Activated naive CD4-positive, alpha-beta T cell treated with anti-CD3 and anti-CD28 coated beads, Interleukin-2, amount 50 U/mL, for 16 hours (primary cell): ENCODE measurements at places on chromosomes 5 and 9.

DNA sequence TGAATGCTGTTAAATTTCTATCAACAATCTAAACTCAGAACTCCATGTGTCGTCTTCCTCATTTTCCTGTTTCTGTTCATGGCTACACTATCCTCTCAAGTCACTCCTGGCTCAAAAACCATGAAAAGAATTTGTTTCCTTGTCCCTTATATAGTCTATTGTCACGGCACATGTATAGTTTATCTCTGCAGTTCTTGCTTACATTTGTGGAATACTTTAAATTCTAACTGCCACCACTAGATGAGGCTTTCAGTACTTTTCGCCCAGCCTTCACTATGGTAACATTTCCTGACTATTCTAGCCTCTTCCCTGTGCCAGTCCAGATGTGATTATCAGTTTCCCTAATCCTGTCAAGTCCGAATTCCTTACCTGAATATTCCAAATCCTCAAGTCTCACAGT, 34.6 kb downstream of the PKD2L2 start:
- no peak for DNase-seq

- no peak for DNase-seq
Measured at GRCh38 chr9:111458139-111459009, 25.8 kb downstream of the ECPAS start.

- no peak for DNase-seq
Measured at GRCh38 chr9:127524373-127524772, 73.1 kb downstream of the LRSAM1 start.

DNA sequence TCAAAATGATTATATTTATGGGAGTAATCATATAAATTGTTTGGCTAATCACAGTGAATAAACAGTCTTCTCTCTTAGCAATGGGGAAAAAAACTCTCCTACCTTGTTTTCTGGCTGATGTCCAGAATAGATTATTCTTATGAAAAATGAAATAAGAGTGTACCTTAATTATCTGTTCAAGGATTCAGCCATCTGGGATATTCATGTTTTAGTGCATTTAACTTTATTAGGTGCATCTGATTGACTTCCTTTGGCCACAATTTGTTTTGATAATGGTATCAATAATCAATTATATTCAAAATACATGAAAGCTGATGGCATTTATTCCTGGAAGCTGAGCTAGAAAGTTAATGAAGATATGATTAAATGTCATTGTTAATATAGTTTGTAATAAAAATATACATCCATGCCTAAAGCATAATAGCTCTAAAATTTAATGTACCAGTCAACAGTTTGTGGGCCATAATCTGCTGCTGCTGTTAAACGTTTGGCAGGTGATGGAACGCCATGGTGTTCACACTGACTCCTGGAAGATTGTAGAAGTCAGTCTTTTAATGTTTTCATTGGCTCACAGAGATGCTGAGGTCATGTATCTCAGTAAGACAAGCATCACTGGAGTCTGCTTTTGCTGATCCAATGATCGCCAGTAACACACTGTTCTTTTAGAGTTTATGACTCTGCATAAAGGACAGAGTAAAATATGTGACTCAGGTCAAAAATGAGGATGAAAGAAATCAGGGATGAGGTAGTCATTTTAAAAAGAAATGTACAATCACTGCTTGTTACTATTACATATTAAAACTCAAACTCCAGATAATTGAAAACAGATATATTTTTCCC, 105.8 kb downstream of the ISL1 start:
- DNase-seq = no peak

DNA sequence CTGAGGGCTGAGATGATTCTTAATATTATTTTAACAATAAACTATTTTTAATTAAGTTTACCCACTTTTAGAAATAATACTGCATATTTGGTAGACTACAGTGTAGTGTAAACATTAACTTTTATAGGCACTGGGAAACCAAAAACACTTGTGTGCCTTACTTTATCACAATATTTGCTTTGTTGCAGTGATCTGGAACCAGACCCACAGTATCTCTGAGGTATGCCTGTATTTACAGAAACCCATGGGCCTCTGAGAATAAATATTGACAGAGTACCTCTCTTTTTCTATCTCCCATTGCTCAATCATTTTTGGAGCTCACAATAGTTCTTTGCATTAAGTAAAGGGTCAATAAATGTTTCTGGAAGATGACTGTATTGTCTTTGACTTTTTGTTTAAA, 73.3 kb downstream of the SLCO4C1 start:
- no peak for DNase-seq

DNA sequence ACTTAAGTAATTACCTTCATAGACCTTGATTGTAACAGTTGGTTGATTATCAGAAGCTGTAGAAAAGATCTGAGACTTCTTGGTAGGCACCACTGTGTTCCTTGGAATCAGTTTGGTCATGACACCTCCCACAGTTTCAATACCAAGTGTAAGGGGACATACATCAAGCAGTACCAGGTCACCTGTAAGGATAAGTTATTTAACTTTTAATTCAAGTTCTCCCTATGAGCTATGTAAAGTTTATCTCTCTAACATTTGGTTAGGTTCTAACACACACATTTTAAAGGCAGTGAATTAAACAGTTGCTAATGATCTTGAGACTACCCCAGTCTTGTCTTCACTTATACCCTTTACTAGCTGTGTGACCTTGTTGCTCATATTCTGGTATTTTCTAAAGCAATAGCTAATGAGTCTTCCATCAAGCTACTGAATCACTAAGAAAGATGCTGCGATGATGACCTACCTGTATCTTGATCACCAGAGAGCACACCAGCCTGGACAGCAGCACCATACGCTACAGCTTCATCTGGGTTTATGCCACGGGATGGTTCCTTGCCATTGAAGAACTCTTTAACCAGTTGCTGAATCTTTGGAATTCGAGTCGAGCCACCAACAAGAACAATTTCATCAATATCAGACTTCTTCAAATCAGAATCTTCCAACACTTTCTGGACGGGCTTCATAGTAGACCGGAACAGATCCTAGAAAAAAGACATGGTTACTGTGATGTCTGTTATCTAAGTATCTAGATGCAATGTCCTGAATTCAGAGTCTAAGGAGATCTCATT, 2.8 kb downstream of the HSPA5 start:
- no peak for DNase-seq

- no peak for DNase-seq
Measured at GRCh38 chr5:134445856-134446818, 34.5 kb upstream of the CDKN2AIPNL start.

DNA sequence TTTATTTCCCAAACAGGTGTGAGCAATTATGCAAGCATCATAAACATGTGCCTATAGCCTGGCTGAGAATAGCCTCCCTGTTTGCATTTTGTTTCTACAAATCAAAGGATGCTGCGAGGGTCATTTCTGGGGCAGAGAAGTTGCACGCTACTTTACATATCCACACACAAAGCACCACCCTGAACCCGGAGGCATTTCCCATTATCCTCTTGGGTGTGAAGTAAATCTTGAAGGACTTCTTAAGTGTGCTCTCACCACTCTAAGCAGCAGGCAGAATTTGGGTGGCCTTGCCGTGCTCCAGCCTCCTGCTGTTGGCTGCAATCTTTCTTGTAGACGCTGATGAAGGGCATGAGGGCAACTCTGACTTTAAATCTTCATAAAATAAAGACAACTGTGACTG, 124.0 kb upstream of the TLE4 start:
- DNase-seq = no peak

DNA sequence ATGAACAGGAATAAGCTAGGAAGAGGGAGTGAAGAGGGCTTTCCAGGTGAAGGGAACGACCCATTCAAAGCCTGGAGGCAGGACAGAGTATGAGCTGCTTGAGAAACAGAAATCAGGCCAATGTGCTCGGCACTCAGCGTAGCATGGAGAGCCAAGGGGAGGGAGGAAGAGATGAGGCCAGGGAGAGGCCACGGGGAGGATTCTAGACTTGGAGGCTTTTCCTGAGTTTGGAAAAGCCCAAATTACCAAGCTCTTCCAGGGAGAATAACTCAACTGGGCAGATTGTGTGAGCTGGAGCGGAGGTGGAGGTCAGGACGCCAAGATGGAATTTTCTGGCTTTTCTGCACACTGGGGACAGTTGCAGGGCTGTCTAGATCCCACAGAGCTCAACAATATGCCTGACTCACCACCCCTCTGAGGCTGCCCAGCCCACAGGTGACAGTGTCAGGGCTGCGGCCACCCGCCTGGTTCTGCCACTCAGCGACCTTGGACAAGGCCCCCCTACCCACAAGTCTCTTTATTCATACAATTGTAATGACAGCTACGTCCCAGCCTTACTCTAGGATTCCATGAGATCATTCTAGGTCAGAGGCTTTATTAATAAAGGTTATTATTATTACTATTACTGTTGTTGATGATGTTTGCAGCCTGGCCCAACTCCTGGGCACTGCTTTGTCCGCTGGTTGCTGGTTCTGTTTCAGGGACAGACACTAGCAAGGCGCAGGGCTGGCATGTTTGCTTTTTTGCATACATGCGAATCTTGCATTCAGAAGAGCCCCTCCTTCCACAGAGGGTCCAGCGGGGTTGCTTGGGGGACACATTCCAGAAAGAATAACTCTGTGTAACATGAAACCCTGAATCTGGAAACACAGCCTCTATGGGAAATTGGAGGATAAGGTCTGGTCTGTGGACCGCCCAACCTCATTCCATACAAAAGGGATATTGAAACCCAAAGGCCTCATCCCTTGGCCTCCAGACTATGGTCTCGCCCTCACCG, 9.4 kb upstream of the LMX1B start:
- DNase-seq = no peak

DNA sequence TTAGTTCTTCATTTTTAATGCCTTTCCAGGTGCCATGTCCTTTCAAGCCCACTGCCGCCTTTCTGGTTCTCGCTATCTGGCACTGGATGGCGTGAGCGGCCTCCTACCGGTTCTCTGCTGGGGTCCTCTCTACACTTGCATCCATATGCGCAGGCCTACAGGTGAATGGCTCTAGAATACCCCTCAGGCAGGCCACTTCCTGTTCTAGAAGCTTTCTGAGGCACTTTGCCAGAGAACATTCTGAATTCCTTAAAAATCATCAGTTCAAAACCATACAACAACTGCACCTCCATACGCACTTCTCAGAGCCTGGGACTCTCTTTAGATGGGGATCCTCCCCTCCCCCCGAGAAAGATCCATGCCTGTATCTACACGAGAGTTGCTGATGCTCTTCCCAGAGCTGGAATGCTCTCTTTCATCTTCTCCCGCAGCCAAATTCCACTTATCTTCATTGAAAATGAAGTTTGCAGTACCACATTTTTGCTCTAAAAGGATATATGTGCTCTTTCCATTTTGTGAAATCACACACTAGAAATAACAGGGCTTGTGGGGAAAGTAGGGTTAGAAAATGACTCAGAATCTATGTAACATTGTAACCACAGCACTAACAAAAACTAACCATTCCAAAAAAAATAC, 1.4 kb upstream of the LHFPL2 start:
- DNase-seq = no peak

- no peak for DNase-seq
Measured at GRCh38 chr5:15463231-15463980, 36.6 kb upstream of the FBXL7 start.
